ENCODE measurements at places on chromosomes 5 and 9.

GRCh38 chr5:150399524-150400211 is 13.0 kb downstream of the CD74 start:
- DNase-seq: no peak

DNA sequence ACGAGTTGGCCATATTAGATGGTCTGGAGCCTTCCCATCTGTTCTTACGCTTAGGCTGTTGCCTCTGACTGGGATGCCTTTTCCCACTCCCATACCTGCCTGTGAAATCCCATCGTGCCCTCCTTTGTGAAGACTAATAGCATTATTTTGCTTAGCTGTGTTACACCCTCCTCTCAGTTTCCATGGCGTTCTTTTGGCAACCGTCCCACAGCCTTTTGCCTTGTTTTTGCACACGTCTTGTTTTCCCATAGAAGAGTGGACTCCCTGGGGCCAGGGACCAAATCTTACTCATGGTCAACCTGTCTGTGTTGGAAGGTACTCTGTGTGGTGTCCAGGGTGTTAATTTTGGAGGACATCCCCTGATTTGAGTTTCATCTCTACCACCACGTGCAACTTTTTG is 242.1 kb downstream of the HSPA4 start:
- no peak for DNase-seq

DNA sequence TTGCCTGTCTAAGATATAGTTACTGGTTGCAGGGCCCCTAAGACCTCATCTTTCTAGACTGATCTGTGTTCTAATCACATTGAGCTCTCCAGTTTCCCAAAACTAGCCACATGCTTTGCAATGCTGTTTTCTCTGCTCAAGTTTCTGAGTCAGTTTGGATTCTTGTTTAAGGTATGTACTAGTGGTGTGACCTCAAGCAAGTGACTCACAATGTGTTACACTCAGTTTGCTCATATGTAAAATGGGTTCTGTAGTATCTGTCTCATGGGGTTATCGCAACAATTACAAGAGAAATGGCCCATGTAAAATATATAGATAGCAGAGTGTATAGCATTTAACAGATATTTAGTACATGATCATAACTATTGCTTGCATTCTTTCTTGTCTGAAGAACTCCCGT is 153.1 kb upstream of the ELL2 start:
- DNase-seq: no peak

GRCh38 chr9:7097785-7098752 is 340.3 kb downstream of the KDM4C start:
- no peak for DNase-seq

DNA sequence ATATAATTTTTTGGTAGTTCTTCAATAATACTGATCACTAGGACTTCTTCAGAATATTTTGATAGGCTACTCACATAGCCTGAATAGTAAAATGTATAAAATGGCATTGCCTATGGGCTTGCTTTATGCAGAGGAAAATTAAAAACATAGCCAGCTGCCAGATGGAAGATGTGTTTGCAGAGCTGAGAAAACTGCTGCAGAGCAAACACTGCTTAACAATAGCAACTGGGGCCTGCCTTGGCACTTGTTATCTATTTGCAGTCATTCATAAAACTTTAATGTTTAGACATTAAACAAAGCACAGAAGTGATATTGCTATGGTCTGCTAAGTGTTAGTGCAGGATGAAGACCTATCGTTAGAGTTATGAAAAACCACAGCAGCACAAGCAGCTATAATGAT is 151.5 kb upstream of the SMC2 start:
- no peak for DNase-seq

GRCh38 chr5:146656703-146657102 is 140.7 kb upstream of the GPR151 start:
- DNase-seq: no peak

GRCh38 chr9:131642496-131643083 is 97.3 kb downstream of the PRRT1B start:
- no peak for DNase-seq

- DNase-seq: no peak
Measured at GRCh38 chr9:75269197-75269596, 180.9 kb downstream of the OSTF1 start.

DNA sequence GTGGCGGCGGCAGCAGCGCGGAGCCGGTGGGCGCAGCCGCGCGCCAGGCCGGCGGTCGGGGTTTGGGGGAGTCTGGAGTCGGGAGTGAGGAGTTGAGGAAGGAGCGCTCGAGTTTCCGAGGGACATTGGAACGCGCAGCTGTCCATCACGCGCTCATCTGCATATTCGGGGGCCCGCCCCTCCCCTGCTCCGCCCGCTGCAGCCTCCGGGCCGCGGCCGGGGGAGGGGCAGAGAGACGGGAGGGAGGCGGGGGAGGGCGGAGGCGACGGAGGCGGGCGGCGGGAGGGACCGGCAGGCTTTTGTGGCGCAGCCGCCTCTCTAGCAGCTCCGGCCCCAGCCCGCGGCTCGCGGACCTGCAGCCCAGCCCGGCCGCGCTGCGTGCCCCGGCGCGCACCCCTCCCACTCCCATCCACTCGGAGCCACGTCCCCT is at the start of gene IRX2:
Gene IRX2, minus strand, starts transcription at position 86 of the 430 bp plus-strand sequence. CDS start 264 bp downstream, outside the sequence.
- DNase-seq: no peak

GRCh38 chr5:23027331-23027730 is 174.2 kb upstream of the CDH12 start:
- DNase-seq: no peak

GRCh38 chr9:11457825-11458790 is 845.3 kb upstream of the PTPRD start:
- no peak for DNase-seq

DNA sequence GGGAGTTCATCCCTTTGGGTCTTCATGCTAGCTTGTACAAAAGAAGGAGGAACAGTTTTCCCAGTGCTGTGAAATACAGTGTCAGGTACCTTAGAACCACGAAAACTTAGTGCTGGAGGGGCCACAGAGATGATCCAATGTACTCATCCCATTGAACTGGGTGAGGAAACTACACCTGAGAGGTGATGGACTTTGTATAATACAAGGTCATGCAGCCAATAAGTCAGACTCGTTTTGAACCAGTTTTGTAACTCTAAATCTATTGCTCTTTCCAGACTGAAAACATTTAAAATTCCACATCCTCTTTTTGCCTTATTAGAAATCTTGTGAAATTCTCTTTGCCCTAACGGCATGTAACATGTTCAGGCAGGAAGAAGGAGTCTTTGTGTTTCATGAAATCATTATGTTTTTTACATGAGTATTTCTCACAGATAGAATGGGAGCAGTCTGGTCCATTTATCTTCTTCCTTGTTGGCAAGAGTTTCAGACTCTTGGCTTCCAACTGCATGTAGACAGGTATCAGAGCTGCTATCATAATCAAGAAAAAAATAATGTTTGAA is 146.8 kb upstream of the FBXL7 start:
- DNase-seq: no peak

DNA sequence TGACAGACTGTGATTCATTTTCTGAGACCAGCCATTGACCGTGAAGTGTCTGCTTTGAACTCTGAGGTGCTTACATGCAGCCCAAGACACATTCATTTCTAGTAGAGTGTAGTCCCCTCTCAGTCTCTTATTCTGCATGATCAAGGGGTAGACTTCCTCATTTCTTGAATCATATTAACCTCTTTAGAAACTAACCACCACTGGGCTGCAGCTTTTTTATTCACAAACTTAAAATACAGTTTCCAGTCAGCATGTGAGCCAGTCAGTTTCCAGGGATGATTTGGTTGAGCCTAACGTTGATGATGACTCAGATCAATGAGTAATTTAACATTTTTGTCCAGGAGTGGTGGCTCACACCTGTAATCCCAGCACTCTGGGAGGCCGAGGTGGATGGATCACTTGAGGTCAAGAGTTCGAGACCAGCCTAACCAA is 59.2 kb downstream of the OTULIN start:
- DNase-seq: no peak

GRCh38 chr9:971901-972500 is 4.5 kb upstream of the DMRT3 start:
- no peak for DNase-seq

GRCh38 chr9:34413231-34413852 is 36.6 kb upstream of the MYORG start:
- DNase-seq: no peak

- no peak for DNase-seq
Measured at GRCh38 chr5:135567661-135568060, 11.1 kb downstream of the CXCL14 start.

DNA sequence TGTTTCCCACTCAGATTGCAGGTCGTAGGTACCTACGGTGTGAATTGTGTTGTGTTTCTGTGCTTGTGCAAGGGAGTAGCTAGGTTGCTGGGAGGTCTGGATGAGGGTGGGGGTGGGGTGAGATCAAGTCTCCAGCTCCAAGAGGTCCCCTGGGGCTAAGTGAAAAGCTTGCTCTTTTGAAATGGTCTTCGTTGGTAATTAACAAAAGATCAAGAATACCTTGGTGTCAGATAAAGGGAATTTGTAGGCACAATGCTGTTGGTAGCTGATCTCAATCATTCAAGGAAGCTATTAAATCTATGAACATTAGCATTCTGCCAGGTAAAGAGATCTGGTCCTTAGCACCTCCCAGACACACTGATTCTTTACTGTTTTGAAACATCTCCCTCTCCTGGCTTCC is 928 bp upstream of the PCDHGC4 start:
- DNase-seq: no peak

- no peak for DNase-seq
Measured at GRCh38 chr5:120368923-120369715, 95.0 kb upstream of the PRR16 start.

- DNase-seq: no peak
Measured at GRCh38 chr9:123120131-123120530, 86.7 kb downstream of the GPR21 start.

DNA sequence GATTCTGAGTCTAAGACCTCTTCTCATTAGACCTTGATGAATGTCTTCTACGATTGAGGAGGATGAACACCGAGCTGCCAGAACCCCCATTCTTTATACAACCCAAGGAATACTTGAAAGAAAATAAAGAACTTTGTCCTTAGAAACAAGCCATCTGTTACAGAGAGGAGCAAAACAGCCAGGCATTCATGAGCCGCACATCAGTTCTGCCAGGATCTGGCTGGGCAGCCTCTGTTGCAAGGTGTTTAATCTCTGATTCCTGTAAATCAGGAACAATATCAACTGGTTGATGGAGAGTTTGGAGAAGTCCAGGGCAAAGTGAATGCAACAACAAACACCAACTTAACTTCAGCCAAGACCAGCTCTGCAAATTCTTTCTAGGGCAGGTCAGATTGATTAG is 165.5 kb upstream of the DMAC1 start:
- DNase-seq: no peak

DNA sequence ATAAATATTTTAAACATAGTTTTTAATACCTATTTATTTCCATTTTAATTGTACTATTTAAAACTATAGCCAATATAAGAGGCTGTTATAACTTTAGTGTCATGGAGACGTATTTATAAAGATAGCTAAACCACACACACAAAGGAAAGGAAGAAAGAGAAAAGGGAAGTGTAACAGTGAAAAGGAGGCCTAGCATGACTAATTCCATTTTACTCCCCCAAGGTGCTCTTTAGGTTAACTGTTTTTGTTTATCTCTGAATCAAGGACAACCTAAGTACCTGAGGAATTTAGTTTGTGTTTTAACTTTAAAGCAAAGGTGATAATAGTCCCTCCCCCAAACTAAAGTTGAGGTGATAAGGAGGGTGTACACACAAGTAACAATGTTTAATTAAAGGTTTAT is 1188.9 kb upstream of the C9orf72 start:
- no peak for DNase-seq

DNA sequence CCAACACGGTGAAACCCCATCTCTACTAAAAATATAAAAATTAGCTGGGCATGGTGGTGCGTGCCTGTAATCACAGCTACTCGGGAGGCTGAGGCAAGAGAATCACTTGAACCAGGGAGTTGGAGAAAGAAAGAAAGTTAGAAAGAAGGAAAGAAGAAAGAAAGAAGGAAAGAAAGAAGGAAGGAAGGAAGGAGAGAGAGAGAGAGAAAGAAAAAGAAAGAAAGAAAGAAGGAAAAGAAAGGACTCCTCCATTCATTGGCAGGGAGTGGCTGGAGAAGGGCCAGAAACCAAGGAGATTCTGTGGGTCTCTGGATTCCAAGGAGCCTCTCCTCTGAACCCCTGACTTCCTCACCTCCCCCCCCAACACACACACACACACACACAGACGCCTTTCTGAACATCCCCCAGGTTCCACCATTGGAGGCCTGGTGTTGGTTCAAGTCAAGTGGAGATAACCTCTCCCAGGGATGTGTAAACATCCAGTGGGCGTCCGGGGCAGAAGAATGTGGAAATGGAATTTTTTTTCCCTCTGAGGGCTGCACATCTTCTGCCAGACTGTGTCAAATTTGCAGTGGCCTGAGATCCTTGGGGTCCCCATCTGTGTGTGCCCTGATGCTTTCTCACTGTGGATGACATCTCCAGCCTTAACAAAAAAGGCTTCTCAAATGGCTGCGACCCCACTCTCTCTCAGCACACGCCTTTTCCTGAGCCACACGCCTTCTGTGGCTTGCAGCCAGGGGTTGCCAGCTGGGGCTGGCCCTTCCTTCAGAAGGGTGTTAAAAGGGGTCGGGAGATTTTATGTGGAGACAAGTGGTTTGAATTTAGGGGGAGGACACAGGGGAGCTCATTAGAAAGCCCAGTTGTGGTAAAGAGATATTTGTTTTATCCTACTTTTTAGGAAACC is 109.3 kb upstream of the HAND1 start:
- DNase-seq: no peak

GRCh38 chr9:76292658-76293057 is 101.6 kb downstream of the RFK start:
- no peak for DNase-seq

- DNase-seq: no peak
Measured at GRCh38 chr9:109033941-109034700, 20.8 kb upstream of the CTNNAL1 start.

DNA sequence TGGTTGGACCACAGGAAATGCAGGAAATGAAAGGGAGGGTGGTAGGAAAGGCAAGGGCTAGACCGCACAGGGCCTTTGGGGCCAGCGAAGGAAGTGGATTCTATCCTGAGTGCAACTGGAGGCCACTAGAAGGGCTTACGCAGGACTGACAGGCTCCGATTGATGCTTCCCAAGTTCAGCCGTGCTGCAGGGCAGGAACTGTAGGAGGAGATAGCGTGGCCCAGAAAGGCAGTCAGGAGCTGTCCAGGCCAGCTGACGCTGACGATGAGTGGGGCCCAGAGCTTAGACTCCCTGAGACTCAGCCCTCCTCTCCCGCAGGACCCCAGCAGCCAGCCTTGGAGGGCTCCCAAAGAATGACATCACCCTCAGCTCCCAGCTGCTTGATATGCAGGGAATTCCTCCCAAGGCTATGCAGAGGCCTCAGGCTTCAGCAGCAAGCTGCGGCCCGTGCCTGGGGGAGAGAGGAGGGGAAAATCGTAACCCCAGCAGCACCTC is 48.8 kb downstream of the KCNIP1 start:
- DNase-seq: no peak

DNA sequence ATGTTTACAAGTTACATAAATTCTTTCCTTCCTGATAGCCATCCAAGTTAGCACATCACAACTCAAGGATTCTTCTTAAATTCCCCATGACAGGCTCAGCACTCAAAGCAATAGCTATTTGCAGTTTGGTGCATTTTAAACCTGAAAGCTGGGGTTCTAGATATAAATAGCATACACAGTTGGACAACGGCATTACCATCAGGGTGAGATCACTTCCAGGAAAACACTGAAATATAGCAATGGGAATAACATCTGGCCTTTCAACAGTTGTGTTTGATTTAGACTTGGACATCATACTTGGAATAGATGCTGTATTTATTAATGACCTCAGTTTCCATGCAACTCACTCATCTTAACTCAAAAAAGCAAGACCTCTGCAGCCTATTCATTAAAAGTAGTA is 24.7 kb upstream of the LECT2 start:
- DNase-seq: no peak
